ENCODE measurements at places on chromosomes 6 and 20.

GRCh38 chr6:39091220-39091619 is 23.8 kb downstream of the SAYSD1 start:
- DNase-seq, result no peak

GRCh38 chr20:43717616-43717995 is 9.2 kb downstream of the GTSF1L start:
- no peak for DNase-seq

- no peak for DNase-seq
Observed at GRCh38 chr6:118494091-118494490, 54.0 kb upstream of the PLN start.

GRCh38 chr6:151549790-151550189 is 56.0 kb downstream of the CCDC170 start:
- DNase-seq, result no peak

DNA sequence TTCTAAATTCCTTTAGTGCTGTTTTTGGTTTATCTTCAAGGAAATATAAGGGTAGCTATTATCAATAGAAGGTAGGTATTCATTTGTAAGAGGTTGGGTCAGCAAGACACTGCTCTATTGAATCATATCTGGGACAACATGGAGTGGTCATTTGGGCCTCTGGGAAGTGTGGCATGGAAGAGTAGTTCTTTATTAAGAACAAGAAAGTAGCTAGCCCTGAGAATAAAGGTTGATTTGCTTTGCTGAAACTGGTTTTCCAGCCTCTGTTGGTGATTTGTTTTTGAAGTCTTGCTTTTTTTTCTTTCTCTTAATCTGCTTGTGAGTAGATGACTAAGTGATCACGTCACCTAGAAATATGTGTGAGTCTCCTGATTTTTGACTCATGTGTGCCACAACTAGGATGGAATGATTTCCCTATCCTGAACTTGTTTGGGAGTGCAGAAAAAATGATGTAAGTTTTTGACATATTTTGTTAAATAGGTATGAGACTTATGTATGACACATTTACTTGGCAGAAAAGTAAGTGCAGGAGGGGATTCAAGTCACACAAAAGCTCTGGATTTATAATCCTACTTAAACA is 381.8 kb downstream of the CENPW start:
- no peak for DNase-seq

DNA sequence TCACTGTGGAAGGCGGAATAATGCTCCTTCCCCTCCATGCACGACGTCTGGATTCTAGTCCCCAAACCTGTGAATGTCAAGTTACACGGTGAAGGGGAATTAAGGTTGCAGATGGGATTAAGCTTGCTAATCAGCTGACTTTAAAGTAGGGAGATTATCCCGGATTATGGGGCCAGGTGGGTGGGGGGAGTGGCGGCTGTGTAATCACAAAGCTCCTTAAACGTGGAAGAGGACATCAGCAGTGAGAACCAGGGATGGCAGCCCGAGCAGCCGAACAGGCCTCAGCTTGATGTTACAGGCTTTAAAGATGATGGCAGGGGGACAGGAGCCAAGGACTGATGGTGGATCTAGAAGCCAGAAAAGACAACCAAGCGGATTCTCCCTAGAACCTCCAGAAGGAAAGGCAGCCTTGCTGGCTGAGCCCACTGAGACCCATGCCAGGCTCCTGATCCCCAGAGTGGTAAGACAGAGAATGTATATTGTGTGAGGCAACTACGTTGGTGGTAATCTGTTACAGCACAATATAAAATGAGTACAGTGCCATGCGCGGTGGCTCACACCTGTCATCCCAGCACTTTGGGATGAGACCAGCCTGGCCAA is 117.5 kb downstream of the SCML4 start:
- DNase-seq, result no peak

DNA sequence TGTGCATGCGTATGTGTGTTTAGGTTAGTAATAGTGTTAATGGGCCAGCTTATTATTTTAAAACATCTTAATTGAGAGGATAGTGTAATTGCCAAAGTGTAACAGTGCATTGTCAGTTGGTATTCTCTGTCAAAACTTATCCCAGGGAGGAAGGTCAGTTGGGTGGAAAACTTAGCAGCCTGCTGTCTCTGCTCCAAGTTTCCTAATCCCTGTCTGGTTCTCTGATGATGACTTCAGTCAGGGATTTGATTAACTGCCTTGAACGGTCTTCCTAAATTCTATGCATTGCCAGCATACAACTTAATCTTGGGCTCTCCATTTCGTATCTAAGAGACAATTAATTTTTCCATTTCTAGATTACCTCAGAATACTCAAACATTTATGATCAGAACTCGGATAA is 51.1 kb downstream of the L3MBTL3 start:
- DNase-seq, result no peak

GRCh38 chr6:157528931-157529653 is 148.1 kb downstream of the ZDHHC14 start:
- DNase-seq, result no peak

Measured in CD4-positive, alpha-beta T cell treated with Interleukin-21 for 1 hour (primary cell).